Chondrocyte (in vitro differentiated cells): ENCODE measurements at places on chromosomes 6 and 20. TPM values are rescaled to one million over a fixed set of nuclear protein-coding genes. Genes with fewer than 3 reads are reported as not detected.

DNA sequence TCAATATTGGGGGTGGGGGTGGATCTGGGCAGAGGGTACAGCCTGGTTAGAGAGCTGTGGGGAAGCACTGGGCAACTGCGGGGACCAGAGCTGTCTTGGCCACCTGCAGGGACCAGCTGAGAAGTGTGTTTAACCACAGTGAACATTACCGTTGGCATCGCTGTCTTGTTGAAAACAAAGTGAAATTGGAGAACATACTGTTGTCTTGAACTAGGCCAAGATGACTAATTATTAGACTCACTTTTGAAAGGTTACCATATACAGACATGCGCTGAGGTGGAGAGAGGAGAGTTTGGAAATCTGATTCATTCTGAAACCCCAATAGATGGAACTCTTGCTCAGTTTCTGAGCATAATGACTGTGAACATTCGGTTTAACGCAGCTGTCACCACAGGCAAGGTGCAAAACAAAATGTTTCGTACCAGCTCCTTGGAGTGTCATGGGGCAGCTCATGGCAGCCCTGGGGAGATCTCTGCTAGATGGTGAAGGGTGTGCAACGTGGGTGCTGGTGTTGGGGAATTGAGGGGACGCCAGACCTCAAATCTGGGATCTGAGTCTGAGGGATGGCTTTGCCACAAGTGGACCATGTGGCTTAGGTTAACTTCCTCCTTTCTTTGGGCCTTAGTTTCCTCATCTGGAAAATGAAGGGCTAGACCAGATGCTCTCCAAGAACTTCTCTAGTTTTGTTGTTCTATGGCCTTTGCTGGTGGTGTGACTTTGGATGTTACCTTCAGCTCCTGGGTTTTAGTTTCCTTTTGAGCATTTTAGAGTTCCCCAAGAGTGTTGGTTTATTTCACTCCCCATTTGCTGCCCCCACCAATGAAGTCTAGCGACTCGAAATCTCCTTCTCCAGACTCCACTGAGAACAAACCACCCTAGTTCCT is 24.6 kb upstream of the GTSF1L start:
- DNase-seq = no peak
- H3K4me3 ChIP-seq = no peak overlapping the region
- H3K27me3 ChIP-seq = peaks cover 17% of the 10 kb centered on the region
- peaks cover 6% of the 10 kb centered on the region for H3K4me1 ChIP-seq
- H3K27ac ChIP-seq = no peak overlapping the region

The CCNC gene
- total RNA-seq = 35.0 to 45.0 TPM (median 35.5 TPM) in 3 replicates

The NRSN1 gene
- total RNA-seq = not detected in 3 replicates

The FRMD1 gene
- total RNA-seq = 0.20 to 0.28 TPM in 2 of 3 replicates, not detected in the other

- no peak overlapping the region for H3K27ac ChIP-seq
- H3K4me1 ChIP-seq = peaks cover 12% of the 10 kb centered on the region
- H3K36me3 ChIP-seq = peaks cover 1% of the 10 kb centered on the region
- DNase-seq = no peak
- no peaks in the 10 kb centered on the region for H3K27me3 ChIP-seq
- no peak overlapping the region for H3K4me3 ChIP-seq
Measured at GRCh38 chr6:169024047-169024660, 229.5 kb downstream of the THBS2 start.

The SNAP91 gene
- 0.15 to 0.23 TPM (median 0.20 TPM) in 3 replicates for total RNA-seq

GRCh38 chr6:134138226-134138975 is 86.0 kb upstream of the SLC2A12 start:
- no peak overlapping the region for H3K4me3 ChIP-seq
- DNase-seq = no peak
- H3K4me1 ChIP-seq = peaks cover 15% of the 10 kb centered on the region
- peak overlapping the region; percentile 86 for H3K27ac ChIP-seq
- no peaks in the 10 kb centered on the region for H3K27me3 ChIP-seq

GRCh38 chr20:36573103-36573797 is at the start of gene TGIF2:
TGIF2 (plus strand) TSS chr20:36573597; CDS start chr20:36578775, 5,178 bp downstream.
- peaks cover 32% of the 10 kb centered on the region for H3K4me1 ChIP-seq
- H3K36me3 ChIP-seq = no peaks in the 10 kb centered on the region
- no peaks in the 10 kb centered on the region for H3K27me3 ChIP-seq
- peak; percentile 92 for DNase-seq
- peak within 1 kb of the TSS; percentile 93 for H3K27ac ChIP-seq

The POU5F1 gene
- 1.2 to 1.6 TPM in 2 of 3 replicates, not detected in the other for total RNA-seq

The SLC17A3 gene
- not detected in 3 replicates for total RNA-seq
